Fibroblast of the conjunctiva (primary cell): ENCODE measurements at places on chromosomes 7 and 10.

DNA sequence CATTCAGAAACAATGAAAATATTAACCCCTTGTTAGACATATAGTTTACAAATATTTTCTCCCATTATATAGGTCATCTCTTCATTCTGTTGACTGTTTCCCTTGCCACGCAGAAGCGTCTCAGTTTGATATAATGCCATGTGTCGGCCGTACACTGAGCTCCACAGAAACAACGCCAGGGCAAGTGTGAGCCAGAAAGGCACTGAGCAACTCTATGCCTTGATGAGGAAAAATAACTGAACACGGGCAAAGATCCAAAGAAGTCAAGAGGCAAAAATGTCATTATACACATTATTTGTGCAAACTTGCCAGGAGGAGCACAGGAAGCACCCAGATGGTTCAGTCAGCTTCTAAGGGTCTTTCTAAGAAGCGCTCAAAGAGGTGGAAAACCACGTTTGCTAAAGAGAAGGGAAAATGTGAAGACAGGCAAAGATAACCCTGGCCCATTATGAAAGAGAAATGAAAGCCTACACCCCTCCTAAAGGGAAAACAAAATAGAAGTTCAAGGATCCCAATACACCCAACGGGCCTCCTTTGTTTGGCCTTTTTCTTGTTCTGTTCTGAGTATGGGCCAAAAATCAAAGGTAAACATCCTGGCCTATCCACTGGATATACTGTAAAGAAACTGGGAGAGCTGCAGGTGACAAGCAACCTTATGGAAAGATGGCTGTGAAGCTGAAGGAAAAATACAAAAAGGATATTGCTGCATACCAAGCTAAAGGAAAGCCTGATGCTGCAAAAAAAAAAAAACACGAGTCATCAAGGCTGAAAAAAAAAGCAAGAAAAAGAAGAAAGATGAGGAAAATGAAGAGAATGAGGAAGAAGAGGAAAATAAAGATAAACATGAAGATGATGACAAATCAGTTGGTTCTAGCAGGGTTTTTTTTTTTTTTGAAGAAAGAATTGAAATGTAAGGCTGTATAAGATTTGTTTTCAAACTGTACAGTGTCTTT lies 15.5 kb downstream of the ARHGAP12 start:
- no peak for DNase-seq

DNA sequence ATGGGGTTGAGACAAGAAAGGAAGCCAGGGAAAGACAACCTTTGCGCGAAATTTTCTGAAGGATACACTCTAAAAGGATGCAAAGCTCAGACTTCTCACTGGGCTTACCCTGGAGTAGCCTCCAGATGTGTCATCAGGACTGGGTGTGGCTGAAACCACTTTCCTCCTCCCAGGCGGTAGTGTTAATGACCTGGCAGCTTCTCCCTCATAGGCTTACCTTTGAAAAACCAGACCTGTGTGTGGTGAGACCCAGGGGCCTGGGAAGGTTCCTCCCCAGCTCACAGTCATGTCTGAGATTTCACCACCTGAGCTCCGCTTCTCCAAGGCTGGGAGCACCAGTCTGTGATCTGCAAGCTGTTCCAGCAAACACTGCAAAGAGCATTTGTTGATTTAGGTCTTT lies 93.7 kb downstream of the EPC1 start:
- DNase-seq: no peak

GRCh38 chr7:107715531-107715930 lies 28.4 kb upstream of the CBLL1 start:
- no peak for DNase-seq

DNA sequence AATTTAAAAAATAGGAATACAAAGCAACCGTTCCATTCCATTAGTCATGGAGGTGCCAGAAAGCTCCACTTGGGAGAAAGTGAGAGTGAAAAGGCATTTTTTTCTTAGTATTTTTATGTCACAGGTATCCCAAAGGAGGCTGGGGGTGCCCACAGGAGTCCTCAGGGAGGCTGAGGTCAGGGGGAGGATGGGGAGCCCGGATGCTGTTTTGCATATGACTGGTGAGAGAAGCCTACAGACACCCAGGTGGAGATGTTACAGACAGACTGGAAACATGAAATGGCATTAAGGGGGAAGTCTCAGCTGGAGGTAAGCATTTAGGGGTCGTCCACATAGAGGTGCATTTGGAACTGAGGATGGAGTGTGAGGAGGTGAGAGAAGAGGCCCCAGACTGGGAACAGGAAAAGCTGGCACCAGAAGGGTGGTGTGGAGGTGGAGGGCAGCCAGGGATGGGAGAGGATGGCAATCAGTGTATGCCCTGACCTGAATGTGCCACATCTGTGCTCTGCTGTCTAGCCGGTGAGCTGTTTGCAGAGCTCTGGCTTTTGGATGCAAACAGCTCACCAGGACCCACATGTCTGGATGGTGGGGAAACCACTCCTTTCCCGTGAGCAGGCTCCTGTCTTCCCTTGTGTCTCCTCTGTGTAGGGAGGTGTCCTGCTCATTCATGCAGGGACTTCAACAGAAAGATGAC lies 101.1 kb downstream of the RAMP3 start:
- DNase-seq: no peak

DNA sequence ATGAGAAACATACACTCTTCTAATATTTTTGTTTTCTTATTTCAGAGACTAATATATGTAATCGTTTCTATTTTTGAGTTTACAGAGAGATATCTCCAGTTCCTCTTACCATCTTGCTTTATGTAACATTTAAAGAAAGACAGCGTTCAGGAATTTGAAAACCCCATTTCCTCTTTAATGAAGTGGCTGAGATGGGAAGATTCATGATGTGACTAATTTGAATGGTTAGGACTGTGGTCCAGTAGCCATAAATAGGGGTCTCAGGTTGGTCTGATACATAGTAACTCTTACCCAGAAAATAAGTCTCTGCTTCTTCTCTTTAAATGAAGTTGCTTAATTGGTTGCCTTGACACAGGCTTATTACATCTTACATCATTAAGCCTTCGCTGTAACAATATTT lies 6.9 kb downstream of the KMT2E start:
- no peak for DNase-seq

GRCh38 chr7:47578579-47579270 lies 3.2 kb downstream of the TNS3 start:
- DNase-seq: no peak
